ENCODE measurements at places on chromosomes 11 and 22. TPM values are rescaled to one million over a fixed set of nuclear protein-coding genes. Genes with fewer than 3 reads are reported as not detected.

GRCh38 chr22:24518228-24518627 is 23.1 kb downstream of the UPB1 start:
- DNase-seq, result no peak

GRCh38 chr11:88405853-88406252 is 68.3 kb upstream of the CTSC start:
- no peak for DNase-seq

DNA sequence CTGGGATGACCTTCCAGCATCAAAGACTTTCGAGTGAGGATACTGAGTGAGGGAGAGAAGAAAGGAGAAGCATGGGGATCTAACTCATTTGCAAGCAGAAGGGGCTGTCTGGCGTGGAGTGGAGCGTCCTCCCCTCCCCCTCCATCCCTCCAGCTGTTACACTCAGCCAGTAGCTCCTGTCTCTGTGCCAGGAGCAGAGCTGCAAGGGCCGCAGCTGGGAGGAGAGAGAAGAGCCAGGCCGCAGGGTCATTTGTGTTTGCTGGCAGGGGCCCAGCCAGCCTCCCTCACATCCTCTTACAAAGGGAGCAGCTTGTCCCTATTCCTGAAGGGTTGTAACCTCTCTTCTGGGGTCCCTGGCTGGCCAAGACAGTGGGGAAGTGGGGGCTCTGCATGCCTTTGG is 57.9 kb downstream of the NECTIN1 start:
- no peak for DNase-seq

DNA sequence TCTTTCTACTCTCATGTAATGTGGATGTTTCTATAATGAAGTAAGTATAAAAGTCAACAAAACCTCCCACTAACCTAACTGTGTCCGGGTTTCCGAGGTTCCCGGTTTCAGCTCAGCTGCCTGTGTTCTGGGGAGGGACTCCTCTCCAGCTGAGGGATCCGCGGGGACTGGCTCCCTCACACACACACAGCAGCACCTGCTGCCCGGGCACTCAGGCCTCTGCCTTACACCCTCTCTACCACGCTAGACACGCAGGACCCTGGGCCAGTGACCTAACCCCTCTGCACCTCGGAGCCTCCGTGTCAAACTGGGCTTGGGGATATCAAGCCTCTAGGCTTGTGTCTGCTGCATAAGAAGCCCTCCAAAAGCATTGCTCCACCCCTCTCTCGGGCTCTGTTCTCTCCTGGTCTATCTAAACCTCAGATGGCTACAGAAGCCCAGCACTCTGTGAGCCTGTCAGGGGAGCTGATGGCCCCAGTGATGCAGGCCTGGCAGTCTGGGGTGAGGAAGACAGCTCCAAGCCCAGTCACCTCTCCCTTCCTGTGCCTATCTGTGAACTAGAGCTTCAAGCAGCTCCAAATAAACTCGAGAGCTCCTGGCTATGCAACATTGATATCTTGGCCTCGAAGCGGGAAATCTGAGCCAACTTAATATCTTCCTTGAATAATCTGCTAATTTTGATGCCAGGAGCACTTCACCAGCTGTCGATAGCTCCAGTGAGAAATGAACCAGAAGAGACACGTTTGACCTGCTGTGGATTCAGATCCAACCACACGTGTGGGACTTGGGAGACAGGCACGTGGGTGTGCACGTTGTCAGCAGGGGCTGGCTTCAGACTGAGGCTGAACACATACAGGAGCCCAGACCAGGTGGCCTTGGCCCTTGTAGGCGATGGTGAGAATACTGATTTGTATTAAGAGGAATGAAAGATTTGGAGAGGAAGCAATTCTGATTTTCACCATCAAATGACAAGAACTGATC is 232.7 kb upstream of the B3GAT1 start:
- DNase-seq, result no peak

DNA sequence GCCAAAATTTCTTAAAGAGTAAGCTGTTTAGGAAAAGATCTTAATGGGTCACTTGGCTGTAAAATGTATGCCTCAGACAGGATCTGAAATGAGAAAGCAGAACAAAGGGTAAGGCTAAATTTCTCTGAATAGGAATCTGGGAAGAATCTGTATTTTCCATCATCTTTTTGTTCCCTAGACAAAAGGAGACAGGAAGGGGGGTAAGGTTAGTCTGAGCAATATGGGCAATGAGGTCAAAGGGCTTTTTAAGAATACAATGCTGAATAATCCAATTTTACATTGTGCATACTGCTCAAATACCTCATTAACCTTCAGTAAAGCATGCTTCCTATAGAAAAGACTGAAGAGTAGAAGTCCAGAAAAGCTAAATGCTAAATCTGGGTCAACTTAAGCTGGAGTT is 34.6 kb downstream of the CLDN25 start:
- no peak for DNase-seq

GRCh38 chr11:1935156-1936071 is 11.7 kb upstream of the MRPL23 start:
- DNase-seq, result no peak

GRCh38 chr11:93295921-93296575 is 34.5 kb upstream of the DEUP1 start:
- DNase-seq, result no peak

- no peak for DNase-seq
These were observed 516.8 kb downstream of the OPCML start for GRCh38 chr11:133015457-133015856.

DNA sequence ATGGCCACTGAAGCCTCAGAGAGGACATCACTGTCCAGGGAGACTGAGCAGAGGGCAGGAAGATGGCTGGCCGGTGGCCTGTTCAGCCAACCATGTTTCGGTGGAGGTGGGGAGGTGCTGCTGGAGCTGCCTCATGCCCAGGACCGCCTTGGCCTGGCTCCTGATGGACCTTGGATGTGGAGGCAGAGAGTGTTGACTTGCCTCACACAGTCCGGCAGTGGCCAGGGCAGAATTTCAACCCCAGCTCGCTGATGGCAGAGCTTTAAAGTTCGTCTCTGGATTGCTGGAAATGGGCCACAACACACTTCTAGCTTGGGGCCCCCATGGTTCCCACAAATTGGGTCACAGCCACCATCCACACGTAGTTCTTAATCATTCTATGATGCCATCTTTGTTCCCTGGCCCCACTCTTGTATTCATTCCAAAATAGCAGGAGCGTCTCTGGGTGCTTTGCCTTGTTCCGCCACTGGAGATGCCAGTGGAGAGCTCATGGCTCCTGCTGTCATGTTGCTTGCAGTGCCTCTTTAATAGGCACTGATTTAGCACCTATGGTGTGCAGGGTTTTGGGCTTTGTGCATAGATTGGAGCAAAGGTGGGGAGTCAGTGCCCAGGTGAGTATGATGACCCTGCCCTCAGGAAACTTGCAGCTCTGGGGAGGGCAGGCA is 5.6 kb downstream of the MAPK8IP1 start:
- DNase-seq, result no peak

- DNase-seq, result no peak
These were observed 934 bp downstream of the HSD17B12 start for GRCh38 chr11:43681401-43681942.

- no peak for DNase-seq
These were observed 77.2 kb upstream of the CD44 start for GRCh38 chr11:35061516-35062440.

DNA sequence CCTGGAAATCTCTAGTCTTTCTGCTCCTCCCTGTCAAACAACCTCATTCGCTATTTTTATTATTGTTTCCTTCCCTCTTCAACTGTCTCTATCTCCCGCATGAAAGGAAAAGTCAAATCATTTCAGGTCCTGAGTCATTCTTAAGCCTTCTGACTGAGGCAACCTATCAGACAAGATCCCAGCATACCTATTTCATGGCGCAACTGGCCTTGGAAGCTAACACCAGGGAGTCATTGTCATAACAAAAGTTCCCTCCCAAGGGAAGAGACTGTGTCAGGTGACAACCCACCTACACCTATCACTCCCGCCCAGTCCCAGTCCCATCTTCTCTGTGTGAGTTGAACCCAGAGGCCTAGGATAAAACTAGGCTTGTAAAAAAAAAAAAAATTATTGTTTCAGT is 10.2 kb upstream of the ARHGAP42 start:
- DNase-seq, result no peak

GRCh38 chr11:105244160-105244825 is 104.7 kb upstream of the CARD18 start:
- DNase-seq, result no peak

- peak; percentile 97 for DNase-seq
These were observed at the start of gene TOB2 for GRCh38 chr22:41446639-41447434. Gene TOB2 (minus strand): TSS chr22:41446801. CDS start chr22:41437345, 9,456 bp downstream.

DNA sequence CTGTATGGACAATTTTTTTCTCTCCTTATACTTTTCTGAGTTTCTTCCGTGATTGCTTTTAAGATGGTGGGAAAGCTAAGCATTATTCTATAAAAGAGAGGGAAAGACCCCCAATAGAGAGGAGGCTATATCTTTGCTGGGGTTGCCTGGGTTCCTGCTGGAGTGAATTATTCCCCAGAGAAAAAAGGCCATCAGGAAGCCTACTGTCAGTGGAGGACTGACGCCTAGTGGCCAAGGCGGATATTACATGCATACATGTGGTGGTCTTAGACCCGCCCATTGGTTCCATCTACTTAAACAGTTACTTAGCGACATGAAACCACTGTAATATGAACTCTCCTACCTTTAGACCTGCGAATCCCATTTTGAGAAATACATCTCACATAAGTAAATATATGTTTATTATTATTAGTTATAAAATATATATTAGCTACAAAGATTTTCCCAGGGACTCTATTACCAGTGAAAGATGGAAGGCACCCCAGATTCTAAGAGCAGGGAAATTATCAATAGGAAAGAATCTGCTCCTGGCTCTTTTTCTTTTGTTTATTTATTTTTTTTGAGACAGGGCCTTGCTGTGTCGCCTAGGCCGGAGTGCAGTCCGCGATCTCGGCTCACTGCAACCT is 15.7 kb upstream of the PGA3 start:
- peak; percentile 89 for DNase-seq

- DNase-seq, result no peak
These were observed 67.7 kb upstream of the CLNS1A start for GRCh38 chr11:77705195-77705875.

The UEVLD gene
- total RNA-seq, result 12.8 TPM

- DNase-seq, result peak; percentile 61
These were observed 4.4 kb upstream of the FOXRED2 start for GRCh38 chr22:36510966-36511881.

DNA sequence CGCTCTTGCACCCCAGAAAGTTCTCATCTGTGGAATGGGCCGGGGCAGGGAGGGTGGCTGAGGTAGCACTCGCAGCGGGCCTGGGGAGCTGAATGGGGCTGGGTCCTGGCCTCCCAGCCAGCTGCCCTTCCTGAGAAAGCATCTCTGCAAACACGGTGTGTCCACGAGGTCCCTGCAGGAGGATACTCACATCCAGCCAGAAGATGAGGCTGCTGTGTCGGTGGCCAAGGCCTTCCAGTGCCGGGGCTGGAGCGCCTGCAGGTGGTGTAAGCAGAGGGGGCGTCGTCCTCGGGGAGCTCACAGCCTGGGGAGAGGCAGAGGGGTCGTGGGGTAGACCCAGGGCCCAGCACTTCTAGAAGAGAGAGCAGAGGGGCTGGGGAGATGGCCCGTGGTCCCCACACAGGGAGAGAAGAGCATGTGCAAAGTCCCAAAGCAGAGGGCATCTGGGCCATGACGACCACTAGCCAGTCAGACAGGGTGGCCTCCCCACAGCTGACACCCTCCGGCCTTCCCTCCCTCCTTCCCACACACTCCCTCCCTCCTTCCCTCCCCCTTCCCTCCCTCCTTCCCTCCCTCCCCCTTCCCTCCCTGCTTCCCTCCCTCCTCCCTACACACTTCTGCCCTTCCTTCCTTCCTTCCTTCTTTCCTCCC is 97.9 kb downstream of the WNT7B start:
- DNase-seq, result no peak

The SLC25A18 gene
- not detected for total RNA-seq

The ARRB1 gene
- total RNA-seq, result 2.2 TPM

DNA sequence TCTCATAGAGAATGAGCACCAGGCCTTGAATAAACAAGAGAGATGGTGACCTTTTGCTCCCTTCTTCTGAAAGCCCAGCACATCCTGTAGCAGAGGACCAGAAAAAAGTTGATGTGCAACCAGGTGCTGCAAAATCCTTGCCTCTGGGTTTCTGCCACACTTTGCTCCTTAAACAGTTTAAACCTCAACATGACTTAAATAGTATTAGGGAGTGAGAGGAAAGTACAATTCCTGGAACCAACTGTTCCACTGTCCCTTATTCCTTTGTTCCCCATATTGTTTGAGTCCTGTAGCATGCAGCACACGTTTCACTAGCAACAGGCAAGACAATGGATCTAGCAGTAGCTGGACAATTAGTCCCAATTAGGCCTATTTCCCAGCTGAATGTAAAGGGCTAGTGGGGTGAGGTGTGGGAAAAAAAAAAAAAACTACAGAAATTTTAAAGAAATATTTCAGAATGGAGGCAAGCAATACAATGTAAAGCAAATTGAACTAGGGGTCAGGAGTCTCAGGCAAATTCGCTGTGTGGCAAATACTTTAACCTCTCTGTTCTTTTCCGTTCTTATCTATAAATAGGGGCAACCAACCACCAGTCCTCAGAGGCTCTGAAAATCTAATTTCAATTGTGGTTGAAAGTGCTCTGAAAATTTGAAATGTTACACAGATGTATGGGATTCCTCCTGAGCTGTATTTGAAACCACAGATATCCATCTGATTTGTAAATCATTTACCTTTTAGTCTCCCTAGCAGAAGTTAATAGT is 6.6 kb downstream of the MPPED2 start:
- DNase-seq, result no peak

GRCh38 chr11:65711785-65712632 is at the start of gene KAT5:
Gene KAT5 (plus strand): TSS chr11:65712252. CDS start chr11:65712268, 16 bp downstream.
- peak; percentile 100 for DNase-seq

GRCh38 chr22:44436736-44437135 is 61.3 kb downstream of the RTL6 start:
- no peak for DNase-seq

The MS4A4E gene
- not detected for total RNA-seq

GRCh38 chr11:120001178-120002090 is 136.5 kb downstream of the TRIM29 start:
- DNase-seq, result no peak

- no peak for DNase-seq
These were observed 5.7 kb downstream of the PTS start for GRCh38 chr11:112231952-112232351.

The OR51B4 gene
- not detected for total RNA-seq

The KRTAP5-9 gene
- total RNA-seq, result 0.34 TPM

GRCh38 chr11:130547761-130548490 is 99.5 kb downstream of the ADAMTS15 start:
- no peak for DNase-seq

- DNase-seq, result no peak
These were observed 1.4 kb downstream of the GNB1L start for GRCh38 chr22:19853058-19853878.

The NXPE1 gene
- total RNA-seq, result not detected

The DBX1 gene
- total RNA-seq, result not detected

Data from B cell (primary cell).